ENCODE measurements at places on chromosomes 2 and 18.

DNA sequence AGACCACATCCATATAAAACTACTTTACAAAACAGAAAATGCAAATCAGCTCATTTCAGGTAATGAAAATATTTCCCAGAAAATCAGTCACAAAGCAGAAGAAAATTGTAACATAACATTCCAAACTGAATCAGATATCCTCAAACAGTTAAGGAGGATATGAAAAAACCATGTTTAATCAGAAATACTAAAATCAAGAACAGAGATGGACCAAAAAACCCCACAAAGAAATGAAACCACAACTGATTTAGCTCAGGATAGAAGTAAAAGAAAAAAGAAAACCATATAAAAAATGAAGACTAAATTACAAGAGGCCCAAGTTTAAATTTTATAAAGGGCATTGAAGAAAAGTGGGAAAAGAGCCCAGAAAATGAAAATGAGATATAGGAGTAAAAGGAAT lies 102.9 kb downstream of the RAB3GAP1 start:
- no peak for DNase-seq

GRCh38 chr2:179478771-179479170 lies 214.1 kb upstream of the SESTD1 start:
- no peak for DNase-seq

DNA sequence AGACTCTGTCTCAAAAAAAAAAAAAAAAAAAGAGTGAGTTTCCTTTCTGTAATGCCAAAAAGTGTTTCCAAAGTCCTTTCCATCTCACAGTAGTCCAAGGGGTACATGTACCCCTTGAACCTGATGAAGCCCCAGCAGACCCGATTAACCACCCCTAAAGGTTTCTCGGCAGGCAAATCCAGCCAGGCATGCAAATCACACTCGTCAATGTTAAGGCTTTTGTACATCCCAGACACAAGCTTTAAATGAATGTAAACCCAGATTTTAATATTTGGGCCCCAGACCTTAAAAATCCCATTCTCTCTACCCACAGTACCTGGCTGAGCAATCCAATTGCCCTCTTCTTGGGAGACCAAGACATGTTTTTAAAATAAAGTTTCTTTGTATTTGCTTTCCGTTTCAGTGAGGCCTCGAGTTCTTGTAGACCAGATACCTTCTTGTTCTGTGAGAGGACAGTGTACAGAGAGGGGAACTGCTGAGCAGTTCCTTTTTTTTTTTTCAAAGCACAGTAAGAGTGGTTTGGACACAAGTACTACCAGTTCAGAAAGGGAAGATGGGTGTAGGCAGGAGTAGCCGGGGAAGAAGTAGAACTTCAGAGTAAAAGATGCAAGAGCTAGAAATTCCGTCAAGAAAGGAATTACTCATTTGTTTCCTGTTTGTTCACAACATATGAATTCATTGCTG lies at the start of gene NLRC4:
Gene NLRC4 (minus strand): TSS at position 465 of the 684 bp plus-strand sequence. CDS start 8,111 bp downstream, outside the sequence.
- no peak for DNase-seq

GRCh38 chr2:101776172-101777043 lies 78.9 kb downstream of the MAP4K4 start:
- no peak for DNase-seq

GRCh38 chr18:3912705-3913104 lies 462.7 kb downstream of the TGIF1 start:
- no peak for DNase-seq

DNA sequence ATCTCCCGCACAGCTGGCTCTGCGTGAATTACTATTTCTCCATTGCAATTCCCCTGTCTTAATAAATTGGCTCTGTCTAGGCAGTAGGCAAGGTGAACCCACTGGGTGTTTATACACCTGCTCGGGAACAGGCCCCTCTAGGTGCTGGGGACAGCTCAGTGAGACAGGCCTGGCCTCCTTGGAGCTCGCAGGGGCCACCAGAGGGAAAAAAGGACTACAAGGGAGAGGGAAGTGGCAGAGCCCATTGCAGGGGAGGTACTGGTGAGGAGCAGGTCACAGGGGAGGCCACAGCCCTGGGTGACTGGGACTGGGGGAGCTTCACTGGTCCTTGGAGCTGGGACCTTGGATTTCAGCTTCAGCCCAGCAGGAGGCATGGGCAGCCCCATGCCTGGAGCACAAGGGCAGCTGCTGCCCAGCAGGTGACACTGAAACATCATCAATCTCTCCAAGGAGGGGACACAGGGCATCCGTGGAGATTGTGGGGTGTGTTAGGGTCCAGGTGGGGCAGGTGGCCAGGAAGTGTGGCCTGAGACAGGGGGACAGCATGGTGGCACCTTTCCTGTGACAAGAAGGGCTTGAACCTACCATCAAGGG lies 31.2 kb downstream of the NGEF start:
- DNase-seq, result no peak

DNA sequence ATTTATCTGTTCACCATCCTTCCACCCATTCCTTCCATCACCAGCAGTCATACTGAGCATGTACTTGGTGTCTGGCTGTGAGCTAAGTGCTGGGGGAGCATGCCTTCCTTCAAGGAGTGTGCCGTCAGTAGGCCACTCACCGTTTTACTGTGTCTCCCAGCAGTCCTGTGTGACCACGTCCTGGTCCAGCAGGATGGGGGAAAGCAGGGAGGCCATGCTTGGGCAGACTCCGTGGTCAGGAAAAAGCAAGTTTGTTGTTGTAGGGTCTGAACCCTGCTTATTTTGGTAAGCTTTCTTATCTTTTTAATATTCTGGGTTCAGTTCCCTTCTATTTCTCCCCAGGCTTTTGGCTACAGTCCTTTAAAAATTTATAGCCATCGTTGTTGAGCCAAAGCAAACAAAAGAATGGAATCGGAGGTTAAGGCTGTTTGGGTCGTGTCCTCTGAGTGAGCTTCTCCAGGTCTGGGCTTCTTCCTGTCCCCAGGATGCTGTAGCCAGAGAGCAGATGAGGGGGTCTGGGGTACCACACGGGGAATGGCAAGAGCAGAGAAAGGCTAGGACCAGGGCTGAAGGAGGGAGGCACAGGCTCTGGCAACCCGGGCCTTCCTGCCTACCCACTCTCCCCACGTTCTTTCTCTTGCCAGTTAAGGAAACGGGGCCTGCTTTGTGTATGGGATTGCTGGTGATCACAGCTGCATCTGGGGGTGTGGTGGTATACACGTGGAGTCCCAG lies 13.5 kb downstream of the SLC30A3 start:
- no peak for DNase-seq
